ENCODE measurements at places on chromosomes 5 and 9.

GRCh38 chr5:165360784-165361542 lies 1855.5 kb downstream of the MAT2B start:
- peak; percentile 87 for DNase-seq

DNA sequence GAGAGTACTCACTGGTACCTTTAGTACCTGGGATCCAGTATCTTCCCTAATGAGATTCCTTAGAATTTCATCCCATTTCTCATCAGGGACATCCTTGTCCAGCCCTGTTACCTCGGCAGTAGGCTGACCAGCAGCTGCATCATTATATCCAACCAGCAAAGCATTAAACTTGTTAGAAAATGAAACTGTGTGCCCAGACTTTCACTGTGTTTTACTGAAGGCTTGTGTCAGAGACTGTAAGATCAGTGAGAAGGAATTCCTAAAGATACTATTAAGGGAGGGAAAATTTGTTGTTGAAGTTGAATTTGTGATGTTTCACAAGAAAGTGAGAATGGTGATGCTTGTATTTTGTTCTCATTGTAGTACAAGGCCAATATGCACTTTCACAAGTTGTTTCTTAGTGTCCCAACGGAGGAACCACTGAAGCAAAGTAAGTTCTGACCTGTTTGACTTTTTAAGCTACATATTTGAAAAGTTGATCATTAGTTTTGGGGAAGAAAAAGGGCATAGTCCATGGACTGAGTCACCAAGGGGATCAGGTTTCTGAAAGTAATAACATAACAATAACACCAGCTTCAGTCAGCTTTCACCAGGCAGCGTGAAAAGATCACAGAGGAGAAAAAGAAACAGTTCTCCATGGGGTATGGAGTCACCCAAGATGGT lies 48.8 kb downstream of the GRAMD2B start:
- no peak for DNase-seq

DNA sequence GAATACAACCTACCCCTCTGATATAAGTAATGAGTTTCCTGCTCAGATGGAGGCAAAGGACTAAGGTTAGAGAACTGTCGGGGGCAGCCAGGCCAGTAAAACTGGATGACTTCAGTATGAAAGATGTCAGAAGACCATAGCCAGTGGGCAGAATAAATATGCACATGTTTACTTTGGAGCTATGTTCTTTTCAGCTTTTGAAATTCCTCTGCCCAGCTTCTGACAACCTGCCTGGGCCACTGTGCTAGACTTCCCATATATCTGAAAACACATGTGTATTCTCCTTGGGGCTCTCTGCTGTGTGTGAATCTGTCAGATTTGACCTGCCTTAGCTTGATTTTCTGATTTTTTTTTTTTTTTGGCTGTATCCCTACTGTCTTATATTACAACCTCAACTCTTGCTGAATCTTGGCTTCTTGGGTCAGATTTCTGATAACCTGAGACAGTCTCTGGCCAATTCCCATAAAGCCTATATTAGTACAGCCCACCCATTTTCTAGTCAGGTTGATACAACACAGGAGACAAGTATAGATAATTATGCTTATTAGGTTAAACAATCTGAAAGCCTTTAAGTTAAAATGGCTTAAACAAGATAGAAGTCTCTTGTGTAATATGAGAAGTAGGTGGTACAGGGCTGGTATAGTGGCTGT lies 76.6 kb upstream of the PRLR start:
- DNase-seq: no peak

GRCh38 chr5:152456815-152457443 lies 51.9 kb upstream of the NMUR2 start:
- peak; percentile 16 for DNase-seq

- DNase-seq: no peak
These were observed 61.2 kb upstream of the PHYKPL start for GRCh38 chr5:178293815-178294214.

DNA sequence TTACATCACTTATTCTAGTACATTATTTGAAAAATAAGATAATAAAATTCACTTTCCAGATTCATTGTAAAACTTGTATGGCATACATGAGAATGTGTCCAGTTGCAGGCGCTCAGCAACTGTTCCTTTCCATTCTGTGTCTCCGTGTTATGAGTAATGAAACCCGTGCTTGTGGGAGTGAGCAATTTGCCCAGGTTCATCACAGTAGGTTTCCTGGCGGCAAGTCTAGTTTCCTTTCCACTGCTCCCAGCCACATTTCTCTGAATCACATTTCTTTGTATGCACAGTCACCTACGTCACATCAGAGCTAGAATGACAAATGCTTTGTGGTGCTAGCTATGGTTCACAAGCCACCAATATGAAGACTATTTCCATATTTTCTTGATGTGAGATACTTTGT lies 39.9 kb downstream of the MOCS2 start:
- DNase-seq: no peak

GRCh38 chr5:179817890-179818745 lies 2.6 kb upstream of the SQSTM1 start:
- no peak for DNase-seq

DNA sequence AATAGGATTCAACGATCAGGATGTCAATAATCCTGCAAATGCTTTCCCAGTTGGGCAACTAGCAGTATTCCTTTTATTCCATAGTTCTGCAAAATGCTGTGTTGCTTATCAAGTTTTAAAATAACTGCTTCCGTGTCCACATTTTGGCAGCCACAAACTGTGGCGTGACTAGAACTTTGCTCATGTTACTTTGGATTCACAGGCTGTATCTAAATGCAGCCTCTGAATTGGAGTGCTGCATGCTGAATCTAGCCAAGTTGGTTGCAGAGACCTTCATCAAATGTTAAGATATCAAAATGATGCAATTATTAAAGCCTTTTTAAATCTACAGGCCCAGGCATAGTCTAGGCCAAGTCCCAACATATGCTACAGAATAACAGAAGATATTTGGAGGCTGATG lies 249.2 kb downstream of the NR2F1-AS1 start:
- DNase-seq: no peak

GRCh38 chr9:92599938-92600461 lies 64.2 kb upstream of the ECM2 start:
- no peak for DNase-seq

DNA sequence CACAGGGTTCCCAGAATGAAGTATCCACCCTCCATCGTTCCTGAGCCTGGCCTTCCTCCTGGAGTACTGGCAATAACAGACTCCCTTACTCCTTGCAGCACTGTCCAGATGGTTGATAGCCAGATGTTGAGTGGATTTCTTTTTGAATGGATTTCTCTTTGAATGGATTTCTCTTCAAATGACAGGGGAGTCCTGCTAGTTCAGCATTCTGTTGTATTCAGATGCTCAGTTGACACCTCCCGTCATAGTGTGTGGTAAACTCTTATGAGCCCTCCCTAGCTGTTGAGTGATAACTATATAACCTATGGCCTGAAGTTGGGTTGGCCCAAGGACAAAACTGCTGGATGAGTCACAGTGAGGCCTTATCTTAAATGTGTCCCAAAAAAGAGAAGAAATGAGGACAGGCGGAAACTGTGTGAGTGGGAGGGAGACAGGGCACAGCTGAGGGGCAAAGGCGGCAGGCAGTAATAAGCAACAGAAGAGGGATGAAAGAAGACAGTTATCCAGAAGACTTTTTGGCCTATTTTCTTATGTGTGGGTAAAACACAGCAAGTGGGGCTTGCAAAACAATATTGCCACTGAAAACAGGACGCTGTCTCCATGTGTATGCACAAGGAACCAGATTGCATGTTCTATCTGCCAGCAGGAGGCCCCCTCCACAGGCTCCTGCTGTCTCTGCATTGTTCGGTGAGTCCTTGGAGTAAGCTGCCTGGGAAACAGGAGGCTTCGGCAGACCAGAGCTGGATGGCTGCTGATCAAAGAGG lies 209.5 kb upstream of the S1PR3 start:
- DNase-seq: no peak

- DNase-seq: no peak
These were observed 103.1 kb downstream of the SERINC5 start for GRCh38 chr5:80152778-80153177.

GRCh38 chr9:3502560-3503398 lies 23.0 kb downstream of the RFX3 start:
- DNase-seq: no peak

GRCh38 chr9:13857521-13857920 lies 456.4 kb downstream of the NFIB start:
- DNase-seq: no peak

- DNase-seq: no peak
These were observed 104.0 kb downstream of the PTTG1 start for GRCh38 chr5:160525471-160526261.

DNA sequence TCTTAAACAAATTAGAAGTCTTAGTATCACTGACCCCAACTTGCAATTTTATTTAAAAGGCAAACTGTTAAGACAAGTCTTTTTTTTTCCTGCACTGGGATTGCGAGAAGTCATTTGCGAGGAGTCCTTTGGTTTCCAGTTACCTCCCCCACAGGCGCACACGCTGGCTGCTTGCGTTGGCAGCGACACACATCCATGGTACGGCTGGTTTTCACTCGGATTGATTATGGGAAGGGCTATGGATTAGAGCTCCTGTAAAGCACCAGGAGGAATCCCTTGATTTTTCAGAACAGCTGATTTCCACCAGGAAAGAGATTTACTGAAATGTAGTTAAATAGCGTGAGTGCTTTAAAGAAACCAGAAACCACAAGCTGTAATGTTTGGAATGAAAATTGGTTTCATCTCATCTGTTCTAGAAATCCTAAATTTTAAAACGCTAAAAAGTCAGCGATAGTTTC lies 737 bp downstream of the SLC1A3 start:
- DNase-seq: no peak

DNA sequence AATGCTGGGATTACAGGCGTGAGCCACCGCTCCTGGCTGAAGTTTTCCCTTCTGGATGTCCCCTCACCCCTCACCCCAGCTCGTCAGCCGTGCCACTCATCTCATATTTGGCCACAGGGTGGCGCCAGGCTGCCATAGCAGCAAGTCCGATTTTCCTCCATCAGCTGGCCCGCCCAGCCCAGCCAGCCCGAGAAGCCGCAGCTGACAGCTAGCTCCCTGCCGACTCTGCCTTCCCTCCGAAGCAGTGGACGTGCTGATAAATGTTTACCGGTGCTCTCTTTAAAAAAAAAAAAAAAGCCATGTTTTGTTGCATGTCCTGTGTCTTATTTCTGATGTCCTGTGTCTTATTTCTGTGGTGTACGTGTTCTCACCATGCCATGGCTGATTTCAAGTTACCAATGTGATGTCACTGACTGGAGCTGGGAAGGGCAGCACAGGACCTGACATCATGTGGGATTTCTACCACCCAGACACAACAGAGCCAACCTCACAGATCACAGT lies 58.3 kb downstream of the PFDN1 start:
- DNase-seq: peak; percentile 82

DNA sequence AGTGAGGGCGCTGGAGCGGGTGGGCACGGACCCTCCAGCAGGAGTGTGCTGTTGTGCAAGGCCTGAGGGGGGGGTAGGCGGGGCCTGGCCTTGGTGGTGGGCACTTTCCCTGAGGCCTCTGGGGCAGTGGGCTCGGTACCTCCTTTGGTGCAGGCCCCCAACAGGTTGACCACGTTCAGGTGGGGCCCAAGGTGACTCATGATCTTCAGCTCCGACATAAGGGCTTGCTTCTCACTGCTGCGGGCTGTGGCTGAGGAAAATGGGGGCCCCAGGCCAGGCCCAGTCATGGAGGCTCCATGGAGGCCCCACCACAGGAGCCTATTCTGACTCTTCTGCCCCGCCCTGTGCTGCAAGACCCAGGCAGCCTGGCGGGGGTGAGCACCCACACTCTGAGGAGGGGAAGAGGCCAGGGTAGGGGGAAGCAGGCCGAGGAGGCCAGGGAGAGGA lies 31.5 kb downstream of the PDGFRB start:
- DNase-seq: no peak

DNA sequence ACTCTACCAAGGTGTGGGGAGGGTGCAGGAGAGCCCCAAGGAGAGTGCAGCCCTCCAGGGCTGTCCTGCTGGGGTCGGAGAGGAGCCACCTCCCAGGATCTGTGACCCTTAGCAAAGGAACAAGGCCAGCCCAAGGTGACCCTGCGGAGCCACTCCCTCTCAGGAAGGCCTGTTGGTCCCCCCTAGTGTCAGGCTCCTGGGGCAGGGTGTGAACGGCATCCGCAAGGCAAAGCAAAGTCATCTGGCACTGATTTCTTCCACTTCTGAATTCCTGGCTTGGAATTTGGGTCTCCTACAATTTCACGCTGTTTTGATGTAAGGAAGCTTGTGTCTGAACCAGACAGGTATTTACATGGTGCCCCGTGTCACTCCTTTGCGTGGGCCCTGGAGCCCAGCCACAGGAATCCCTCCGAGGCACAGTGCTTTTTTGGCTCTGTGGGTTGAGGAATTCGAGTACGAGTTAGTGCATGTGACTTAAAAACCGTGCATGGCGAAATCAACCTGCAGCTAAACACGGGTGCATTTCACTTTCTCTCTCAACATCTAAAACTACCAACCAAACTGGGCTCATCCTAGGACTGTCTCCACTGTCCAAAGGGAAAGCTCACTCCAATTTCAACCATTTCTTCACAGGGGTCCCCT lies 24.5 kb upstream of the GFPT2 start:
- DNase-seq: no peak

GRCh38 chr5:76144513-76145274 lies 61.5 kb downstream of the SV2C start:
- DNase-seq: no peak

DNA sequence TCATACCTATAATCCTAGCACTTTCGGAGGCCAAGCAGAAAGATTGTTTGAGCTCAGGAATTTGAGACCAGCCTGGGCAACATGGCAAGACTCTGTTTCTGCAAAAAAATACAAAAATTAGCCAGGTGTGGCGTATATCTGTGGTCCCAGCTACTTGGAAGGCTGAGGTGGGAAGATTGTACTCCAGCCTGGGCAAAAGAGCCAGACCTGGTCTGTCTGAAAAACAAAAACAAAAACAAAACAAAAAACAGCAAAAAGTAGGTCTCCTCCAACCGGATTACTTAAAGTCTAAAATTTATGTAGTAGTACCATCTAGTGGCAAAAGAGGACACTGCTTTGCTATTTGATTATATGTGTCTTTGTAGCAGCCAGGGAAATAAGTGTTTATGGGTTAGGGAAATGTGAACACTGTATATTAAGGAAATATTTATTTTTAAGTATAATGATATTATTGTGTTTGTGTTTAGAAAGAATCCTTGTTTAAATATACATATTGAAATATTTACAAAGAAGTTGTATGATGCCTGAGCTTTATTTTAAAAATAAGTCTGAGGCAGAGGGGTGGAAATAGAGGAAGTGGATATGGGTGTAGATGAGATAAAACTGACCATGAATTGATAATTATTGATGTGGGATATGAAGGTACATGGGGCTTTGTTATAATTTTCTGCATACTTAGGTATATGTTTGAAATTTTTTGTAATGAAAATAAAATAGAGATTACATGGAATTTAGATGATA lies 20.0 kb downstream of the APC start:
- peak; percentile 80 for DNase-seq

DNA sequence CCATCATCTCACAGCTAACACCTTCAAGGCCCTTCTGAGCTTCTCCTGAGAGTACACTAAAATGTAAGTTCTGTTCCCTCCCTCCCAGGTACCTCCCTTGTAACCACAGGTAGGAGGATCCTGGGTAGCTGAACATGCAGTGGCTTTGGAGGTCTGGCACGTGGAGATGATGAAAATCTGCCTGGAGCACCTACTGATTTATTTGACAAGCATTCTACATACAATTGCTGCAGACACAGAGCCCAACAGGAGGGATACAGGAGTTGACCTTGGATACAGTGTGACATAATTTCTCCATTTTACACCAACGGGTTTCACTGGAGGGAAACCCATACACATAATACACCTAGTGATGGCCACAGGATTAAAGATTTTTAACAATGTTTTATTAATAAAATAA lies 478.7 kb downstream of the SEMA5A start:
- DNase-seq: no peak

Measured in MM.1S (cell line).